ENCODE measurements at places on chromosomes 11 and 22. TPM values are rescaled to one million over a fixed set of nuclear protein-coding genes. Genes with fewer than 3 reads are reported as not detected.

- DNase-seq, result no peak
Measured at GRCh38 chr11:69686452-69686851, 11.3 kb upstream of the LTO1 start.

Gene TMEM41B
- total RNA-seq, result 35.9 TPM

Gene CRYBB2
- not detected for total RNA-seq

DNA sequence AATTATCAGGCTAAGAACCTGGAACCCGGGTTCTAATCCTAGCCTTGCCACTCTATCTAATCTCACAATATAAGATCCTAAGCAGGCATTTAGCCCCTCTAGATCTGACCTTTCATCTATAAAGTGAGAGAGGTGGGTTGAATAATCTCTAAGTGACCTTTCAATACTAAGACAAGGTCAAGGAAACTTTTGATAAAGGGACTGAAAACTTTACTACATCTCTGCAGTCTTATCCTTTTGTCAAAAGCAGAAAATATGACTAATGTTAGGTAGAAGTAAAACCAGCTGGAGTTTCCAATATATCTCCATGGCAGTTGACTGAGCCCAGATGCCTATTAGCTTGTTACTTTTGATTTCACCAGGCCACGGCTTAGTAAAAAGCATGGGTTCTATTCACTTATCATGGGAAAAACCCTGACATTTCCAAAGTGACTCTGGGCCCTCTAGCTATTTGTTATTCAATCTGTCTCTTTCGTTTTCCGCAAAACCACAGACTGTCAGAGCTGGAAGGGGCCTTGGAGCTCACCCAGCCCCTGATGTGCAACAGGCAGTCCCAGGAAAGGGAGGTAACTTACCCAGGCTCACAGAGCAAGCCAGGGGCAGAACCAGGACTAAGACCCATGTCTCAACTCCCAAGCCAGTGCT lies 75.8 kb downstream of the RAB30 start:
- no peak for DNase-seq

- no peak for DNase-seq
Measured at GRCh38 chr22:42974223-42974622, 40.7 kb downstream of the PACSIN2 start.

Gene DEFB131B
- total RNA-seq, result not detected

DNA sequence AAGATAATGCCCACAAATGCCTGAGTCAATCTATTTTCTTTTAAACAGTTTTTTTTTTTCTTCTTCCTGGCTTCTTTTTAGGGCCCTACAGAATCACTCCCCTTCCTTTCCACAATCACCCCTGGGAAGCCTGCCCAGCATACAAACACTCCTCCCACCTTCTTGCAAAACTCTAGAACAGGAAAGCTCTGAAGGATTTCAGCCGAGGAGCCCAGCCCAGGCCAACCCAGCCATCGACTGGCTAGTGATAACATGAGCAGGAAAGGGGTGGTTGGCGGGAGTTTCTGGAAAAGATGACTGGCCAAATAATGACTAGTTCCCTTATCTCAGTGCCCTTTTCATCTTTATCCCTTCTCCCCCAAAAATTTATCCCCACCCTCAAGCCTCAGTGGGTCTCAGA lies 68.2 kb downstream of the USP35 start:
- no peak for DNase-seq

Gene RBM4B
- total RNA-seq, result 73.9 TPM

DNA sequence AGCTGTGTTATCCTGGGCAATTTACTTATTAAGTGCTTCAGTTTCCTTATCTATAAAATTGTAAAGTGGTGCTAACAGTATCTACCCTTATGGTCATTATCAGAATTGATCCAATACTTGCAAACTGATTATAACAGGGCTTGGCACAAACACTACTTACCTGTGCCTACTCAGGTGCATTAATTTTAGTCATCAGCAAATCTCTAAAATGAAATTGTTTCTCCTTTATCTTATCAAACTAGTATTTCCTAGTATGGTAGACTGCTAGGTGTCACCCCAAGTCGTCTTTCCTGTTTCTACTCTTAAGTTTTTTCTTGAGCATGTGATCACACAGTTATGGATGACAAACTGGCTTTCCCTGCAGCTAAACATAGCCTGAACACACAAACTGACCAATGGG lies 4.3 kb upstream of the SLC25A17 start:
- no peak for DNase-seq

DNA sequence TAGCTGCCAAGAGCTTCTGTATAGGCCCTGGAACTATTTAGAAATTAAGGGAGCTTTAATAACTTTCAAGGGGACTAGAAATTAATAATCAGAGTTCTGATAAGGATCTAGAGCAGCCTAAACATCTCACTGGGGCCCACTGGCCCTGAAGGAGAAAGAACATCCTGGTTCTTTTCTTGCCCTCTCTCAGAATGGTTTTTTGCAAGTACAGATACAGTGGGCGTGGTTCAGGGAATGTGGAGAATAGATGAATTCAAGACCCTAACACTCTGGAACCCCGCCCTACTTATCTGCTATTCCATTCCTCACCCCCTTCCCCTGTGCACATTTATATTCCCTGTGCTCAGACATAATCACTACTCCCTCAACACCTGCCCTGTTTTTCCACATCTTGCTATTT lies 90.2 kb downstream of the PARVA start:
- no peak for DNase-seq

Gene ST3GAL4
- 13.7 TPM for total RNA-seq

Gene APOBEC3G
- 2.2 TPM for total RNA-seq

DNA sequence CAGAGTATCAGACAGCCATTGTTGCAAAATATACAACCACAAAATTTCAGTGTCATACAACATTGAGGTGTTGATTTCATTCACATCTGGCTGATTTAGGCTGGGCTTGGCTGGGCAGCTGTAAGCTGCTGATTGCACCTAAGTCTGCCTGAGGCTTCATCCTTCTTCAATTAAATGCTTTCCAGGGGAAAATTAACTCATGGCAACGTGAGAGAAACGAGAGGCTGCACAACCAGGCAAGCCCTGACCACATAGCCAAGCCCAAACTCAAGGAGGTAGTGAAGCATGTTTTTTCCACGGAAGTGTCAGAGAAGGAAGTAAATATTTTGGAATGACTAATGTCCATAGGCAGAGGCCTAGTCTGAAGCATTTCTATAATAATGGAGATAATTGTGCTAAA lies 273.8 kb upstream of the ZC3H12C start:
- DNase-seq, result no peak

DNA sequence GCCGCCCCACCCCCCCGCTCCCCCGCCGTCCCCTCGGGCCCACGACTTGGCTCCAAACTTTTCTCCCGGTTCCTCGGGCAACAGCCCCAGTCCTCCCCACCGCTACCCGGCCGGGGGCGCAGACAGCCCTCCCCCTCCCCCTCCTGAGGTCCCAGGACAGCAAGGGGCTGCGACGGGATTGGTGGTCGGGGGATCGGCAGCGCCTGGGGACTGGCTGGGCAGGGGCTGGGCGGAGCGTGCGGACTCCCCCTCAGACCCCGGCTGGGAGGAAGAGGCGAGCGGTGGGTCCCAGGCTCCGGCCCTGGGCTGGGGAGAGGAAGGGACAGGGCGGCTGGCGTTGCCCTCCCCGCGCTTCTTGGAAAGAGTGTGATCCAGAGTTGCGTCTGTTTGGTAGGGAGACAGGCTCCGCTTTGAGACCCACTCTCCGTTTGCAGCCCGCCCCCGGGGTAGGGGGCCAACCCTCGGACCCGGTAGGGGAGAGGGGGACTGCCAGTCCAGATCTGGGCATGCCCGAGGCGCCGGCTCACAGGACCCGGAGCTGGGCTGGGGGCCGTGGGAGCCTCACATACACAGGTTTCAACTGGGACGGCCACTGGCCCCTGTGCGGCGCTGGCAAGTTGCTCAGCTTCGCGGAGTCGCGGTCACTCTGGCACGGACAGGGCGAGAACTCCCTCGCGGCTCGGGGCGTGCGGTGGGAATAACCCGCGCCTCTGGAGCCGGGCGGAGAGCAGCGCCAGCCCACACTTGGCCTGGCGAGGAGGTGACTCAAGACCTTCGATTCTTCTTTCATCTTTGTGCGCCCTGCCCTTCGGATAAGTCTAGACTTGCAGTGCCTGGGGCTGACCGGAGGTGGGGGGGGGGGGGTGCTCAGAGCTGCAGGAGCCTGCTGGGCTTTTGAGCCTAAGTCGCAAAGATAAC lies 999 bp downstream of the TSKU start:
- no peak for DNase-seq

Gene STK33
- 24.0 TPM for total RNA-seq

DNA sequence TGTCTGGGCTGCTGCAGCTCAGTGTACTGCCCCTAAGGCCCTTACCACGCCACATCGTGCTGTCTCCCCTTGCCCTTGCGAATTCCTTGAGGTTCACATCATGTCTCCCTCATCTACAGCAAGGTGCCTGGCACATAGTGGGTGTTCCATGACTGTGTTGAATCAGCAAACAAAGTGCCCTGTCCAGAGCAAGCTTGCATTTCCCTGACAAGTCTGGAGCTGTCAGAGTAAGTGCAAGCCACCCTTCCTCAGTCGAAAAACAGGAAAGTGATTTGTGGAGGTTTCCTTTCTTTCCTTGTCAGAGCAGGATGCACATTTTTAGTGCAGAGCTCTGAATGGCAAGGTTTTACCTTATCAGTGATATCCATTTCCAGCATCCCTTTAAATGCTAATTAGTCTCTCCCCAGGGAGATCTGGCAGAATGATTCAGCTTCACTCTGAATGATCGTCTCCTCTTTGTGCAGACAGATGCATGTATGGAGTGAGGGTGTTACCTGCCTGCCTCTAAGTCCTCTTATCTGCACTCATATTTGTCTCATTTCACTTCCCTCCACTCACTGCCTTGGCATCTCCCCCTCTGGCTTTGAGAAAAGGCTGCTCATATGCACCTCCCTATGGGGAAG lies 331.2 kb downstream of the TMEM135 start:
- DNase-seq, result no peak

DNA sequence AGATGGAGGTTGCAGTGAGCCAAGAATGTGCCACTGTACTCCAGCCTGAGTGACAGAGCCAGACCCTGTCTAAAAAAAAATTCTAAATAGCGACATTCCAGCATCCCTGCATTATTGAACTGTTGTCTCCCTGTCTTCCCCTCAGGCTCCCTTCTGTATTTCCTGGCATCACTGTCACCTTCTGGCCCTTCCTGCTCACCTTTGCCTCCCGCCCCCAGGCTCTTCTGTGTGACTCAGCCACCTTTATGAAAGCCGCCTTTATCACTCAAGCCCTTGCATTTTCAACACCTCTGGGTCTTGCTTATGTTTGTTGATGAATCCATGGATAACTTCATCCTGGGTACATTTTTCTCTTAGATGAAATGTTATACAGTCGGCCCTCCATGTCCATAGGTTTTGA lies 21.1 kb downstream of the UBASH3B start:
- no peak for DNase-seq

Gene EML3
- total RNA-seq, result 5.6 TPM

GRCh38 chr11:112175599-112175952 lies 264 bp downstream of the BCO2 start:
- no peak for DNase-seq

Data from cerebellum (tissue), 4 donors.